ENCODE measurements at places on chromosomes 16 and 17. TPM values are rescaled to one million over a fixed set of nuclear protein-coding genes. Genes with fewer than 3 reads are reported as not detected.

The ARHGDIG gene
- 0.95 TPM for polyA plus RNA-seq

The CD79B gene
- 7.2 TPM for polyA plus RNA-seq

The PRDM7 gene
- polyA plus RNA-seq, result not detected

The NBR1 gene
- polyA plus RNA-seq, result 65.1 TPM

The CLDN7 gene
- 34.4 TPM for polyA plus RNA-seq

The MYL4 gene
- polyA plus RNA-seq, result 0.53 TPM

The MGAT5B gene
- 0.38 TPM for polyA plus RNA-seq

The UBE2I gene
- 84.1 TPM for polyA plus RNA-seq

The EVI2B gene
- 7.6 TPM for polyA plus RNA-seq

The KRT27 gene
- polyA plus RNA-seq, result not detected

The SLFN13 gene
- 2.1 TPM for polyA plus RNA-seq

The CDH1 gene
- polyA plus RNA-seq, result 15.7 TPM

The NPW gene
- polyA plus RNA-seq, result 0.08 TPM

The GRB7 gene
- 2.7 TPM for polyA plus RNA-seq
